ENCODE measurements at places on chromosomes 5 and 9.

GRCh38 chr5:93868851-93869250 is 127.5 kb upstream of the POU5F2 start:
- DNase-seq = no peak

DNA sequence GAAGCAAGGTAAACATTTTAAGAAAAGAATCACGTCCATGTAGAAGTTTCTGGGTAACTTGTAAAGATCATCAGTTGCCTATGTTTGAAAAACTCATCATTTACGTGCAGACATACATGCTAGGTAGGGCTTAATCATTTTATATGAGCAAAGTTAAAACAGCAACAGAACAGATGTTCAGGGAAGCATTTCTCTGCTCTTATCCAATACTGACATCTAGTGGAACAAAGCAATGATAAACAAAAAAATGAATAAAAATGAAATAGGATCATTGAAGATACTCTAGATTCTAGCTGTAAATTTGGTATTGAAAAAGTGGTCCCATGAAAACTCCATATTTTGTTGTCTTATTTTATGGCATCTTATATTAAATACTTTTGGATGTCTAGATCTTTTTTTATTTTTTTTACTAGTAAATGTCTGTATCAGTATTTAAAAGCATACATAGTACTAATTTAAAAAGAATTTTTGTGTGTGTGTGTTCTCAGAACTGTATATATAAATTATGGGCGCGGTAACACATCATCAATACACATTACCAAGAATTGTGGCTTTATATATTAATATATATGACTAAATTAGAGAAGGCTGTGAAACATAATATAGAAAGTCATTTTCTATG is 1050.2 kb downstream of the CDH12 start:
- no peak for DNase-seq

DNA sequence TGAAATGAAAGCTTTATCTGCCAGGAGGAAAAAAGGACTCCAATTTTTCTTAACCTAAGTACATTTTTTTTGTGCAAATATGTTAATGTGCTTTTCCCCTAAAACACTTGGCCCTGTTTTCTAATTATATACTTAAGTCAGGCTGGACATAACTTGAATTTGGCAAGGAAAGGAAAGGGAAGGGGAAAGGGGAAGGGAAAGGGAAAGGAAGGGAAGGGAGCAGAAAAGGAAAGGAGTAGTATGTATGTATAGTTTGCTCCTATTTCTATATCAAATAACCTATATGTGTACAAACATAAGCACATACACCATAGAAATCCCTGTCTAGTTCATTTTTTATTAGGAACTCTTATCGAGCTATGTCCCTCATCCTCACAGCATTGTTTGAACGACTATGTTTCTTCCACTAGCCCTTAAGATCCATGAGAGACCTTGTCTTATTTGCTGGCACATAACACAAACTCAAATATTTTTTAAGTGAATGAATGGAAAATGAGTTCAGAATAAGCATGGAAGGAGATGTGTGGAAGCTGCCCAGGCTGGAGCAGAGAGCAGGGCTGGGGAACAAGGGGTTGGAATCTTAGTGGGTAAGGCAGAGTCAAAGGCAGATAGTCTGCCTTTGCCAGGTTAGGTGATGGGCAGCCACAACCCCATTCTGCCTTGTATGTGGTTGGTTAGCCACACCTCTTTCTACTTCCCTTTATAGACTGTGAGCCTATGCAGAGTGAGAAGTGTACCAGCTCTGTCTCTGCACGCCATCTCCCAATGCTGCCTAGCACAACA is 70.0 kb downstream of the KLHL3 start:
- no peak for DNase-seq

DNA sequence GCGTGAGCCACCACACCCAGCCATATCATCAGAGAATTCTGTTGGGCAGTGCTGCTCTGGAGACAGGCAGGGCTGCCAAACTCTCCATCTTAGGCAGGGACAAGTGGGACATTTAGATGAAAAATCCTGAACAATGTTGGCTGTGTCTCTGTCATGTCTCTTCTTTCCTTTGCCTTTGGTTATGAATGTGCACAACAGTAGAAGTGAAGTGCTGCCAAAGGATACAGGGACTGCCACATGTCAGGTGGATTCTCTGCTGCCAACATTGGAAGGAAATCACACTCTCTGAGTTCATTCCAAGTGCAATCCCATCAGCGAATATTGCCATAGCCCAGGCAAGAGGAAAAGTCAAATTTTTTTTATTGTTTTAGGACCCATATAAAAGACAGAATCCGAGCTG is 348.8 kb downstream of the TRPM3 start:
- DNase-seq = no peak

GRCh38 chr9:107216329-107216728 is 66.8 kb upstream of the RAD23B start:
- no peak for DNase-seq

GRCh38 chr9:126450668-126451205 is 124.1 kb downstream of the MVB12B start:
- DNase-seq = no peak

DNA sequence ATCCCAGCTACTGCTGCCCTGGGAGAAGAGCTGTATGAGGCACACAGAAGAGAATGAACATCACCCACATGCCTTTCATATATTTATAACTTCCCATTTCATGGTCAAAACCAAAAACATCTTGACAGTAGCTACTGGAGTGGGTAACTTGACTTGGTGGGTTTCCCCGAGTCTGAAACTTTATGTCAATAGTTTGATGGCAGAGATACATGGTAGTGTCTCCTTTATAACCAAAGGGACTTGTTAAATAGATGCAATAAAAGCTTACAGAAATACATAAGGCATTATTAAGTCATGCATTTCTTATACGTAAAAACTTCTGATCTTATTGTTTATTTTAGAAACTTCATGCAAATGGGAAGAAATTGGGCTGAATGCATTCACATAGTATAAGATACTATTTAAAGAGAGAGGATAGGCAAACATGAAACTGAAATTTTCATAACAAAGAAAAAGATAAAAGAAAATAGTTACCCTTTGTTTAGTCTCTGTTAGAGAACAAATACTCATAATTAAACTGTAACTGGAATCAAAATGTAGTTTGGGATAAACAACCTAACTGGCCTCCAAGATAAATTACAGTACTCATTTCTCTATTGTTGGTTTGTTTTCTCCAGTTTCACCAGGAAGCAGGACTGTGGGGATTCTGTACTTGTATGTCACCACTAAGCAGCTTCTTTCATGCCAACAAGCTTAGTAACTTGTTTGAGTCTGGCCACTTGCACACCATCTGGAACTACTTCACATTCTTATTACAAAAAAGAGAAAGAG is 459.3 kb upstream of the MEF2C start:
- no peak for DNase-seq

GRCh38 chr5:23014825-23015224 is 161.7 kb upstream of the CDH12 start:
- no peak for DNase-seq

DNA sequence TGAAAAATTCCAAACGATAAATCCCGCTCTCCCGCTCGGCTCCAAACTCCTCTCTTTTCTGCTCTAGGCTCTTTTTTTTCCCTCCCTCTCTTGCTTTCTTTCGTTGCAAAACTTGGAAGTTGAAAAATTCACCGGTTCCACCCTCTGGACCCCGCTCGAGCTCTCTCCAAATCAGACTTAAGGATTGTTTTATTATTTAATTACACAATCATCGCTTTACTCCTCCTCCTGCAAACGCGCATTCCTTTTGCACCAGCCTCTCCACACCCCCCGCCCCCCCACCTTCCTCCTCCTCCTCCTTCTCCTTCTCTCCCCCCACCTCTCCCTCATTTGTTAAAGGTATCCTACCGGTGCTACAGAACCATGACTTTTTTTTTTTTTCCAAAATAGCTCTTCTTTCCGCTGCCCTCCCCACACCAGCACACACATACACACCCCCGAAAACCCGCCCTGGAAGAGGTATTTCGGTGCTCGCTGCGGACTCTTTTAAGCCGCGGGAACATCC is 535 bp upstream of the NFIB start:
- DNase-seq = no peak

- no peak for DNase-seq
Measured at GRCh38 chr5:81552852-81553566, 159.1 kb upstream of the ACOT12 start.

DNA sequence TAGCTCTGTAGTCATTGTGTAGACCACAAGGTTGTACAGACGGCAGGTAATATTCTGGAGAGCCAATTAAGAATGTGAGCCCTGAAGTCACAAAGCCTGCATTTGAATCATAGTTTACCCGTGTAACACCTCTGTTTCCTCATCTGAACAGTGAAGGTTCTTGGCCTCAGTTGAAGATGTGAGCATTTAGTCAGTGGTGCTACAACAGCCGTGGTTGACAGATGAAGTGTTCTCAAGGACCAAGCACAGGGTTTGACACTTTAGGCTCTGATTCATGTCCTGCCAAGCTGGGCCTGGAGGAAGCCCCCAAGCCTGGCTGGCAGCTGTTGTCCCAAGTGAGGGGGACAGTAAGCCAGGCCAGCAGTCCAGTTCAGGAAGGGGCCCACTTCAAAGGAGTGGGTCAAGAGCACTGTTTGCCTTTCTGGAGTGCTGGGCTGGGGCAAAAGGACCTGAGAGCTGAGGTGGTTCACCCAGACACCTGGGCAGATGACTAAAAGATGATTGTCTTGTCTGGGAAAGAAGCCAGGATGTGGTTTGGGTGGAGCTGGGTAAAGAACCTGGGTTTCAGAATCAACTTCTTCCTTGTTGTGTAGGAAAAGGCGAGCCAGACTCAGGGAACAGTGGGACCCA is 20.7 kb downstream of the FAXDC2 start:
- no peak for DNase-seq

DNA sequence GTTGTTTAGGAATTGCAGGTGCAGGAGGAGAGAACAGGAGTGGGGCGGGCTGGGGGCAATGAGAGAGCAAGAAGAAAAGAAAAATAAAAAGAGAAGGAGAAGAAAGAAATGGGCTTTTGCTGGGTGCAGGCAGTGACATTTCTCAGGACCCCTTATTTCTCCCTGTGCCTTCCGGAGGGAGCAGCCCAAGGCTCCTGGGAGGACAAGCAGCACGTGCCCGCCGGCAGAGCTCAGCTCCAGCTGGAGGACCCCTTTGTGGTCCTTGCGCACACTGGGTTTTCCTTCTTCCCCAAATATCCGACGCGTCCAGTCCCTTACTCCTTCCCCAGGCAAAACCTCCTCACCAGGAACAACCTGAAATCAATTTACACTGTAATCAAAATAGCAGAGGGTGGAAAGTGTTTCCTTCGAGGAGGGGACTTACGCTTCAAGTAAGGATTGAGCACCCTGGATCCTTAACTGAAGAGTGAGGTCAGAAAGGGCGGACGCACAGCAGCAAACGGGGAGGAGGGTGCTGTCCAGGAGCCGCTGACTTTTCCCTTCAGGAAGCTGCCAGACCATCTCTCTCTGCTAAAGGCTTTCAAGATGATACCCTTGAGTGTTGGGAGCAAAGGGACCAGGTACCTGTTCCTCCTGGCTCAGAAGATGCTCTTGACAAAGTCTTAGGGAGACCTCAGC is 2.1 kb downstream of the BTNL9 start:
- no peak for DNase-seq

GRCh38 chr9:2338777-2339365 is 282.7 kb upstream of the VLDLR start:
- no peak for DNase-seq

- DNase-seq = no peak
Measured at GRCh38 chr9:91714874-91715615, 235.0 kb downstream of the ROR2 start.

DNA sequence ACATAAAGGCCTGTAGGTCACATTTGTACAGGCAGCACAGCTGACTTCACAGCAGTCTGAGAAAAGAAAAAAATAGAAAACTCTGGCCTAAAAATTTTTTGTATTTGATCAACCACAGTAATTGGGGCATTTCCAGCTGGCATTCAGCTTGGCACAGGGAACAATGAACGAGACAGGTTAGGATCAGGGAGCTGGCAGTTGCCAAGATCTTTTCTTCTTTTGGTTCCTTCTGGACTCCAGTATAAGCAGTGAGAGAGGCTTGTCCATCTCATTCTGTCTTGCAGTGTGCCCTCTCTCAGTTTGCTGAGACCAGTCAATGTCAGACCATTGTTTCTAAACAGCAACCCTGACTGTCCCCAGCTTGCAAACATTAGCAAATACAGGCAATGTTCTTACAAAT is 601.1 kb downstream of the TLR4 start:
- no peak for DNase-seq

- no peak for DNase-seq
Measured at GRCh38 chr5:14715481-14715880, 51.0 kb downstream of the OTULIN start.

DNA sequence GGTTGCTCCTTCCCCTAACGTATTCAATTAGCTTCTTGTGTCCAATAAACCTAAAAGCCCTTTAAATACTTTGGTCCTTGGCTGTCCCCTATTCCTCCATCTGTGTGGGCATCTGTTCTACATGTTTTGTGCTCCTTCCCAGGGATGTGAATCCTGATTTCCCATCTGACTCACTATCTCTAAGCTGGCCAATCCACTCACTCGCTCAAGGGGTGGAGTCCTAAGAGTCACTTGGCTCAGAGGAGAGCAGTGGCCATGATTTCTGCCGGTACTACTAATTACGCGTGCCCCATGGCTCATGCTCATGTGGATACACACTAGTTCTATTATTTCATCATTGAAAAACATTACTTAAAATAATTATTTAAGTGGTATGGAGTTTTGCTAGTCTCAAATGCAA is 89.6 kb downstream of the TAF11L14 start:
- DNase-seq = no peak

GRCh38 chr5:59421986-59422941 is 471.3 kb downstream of the PDE4D start:
- no peak for DNase-seq

All from T-helper 17 cell (primary cell).